ENCODE measurements at places on chromosomes 6 and 20.

GRCh38 chr6:7230327-7230691 is 82.7 kb downstream of the SSR1 start:
- DNase-seq = no peak

GRCh38 chr6:36958775-36959554 is 4.4 kb downstream of the PI16 start:
- no peak for DNase-seq

GRCh38 chr6:51949526-51949925 is 137.9 kb downstream of the PKHD1 start:
- no peak for DNase-seq

DNA sequence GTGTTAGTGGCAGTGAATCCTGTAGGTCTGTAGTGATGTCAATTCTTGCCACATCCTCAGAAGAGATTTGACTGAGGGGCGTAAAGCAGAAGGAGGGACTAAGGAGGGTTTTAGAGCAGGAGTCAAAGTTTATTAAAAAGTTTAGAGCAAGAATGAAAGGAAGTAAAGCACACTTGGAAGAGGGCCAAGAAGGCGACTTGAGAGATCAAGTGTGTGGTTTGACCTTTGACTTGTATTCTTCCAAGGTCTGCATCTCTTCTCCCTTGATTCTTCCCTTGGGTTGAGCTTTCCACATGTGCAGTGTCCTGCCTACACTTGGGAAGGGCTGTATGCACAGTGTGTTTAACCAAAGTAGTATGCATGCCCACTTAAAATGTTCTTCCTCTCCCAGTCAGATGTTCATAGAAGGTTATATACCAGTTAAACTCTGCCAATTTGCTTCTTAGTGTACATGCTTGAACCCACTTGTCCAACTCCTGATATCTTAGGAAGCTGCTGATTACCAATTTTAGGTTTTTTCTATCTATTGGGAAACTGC is 627.6 kb downstream of the MMUT start:
- DNase-seq = no peak

DNA sequence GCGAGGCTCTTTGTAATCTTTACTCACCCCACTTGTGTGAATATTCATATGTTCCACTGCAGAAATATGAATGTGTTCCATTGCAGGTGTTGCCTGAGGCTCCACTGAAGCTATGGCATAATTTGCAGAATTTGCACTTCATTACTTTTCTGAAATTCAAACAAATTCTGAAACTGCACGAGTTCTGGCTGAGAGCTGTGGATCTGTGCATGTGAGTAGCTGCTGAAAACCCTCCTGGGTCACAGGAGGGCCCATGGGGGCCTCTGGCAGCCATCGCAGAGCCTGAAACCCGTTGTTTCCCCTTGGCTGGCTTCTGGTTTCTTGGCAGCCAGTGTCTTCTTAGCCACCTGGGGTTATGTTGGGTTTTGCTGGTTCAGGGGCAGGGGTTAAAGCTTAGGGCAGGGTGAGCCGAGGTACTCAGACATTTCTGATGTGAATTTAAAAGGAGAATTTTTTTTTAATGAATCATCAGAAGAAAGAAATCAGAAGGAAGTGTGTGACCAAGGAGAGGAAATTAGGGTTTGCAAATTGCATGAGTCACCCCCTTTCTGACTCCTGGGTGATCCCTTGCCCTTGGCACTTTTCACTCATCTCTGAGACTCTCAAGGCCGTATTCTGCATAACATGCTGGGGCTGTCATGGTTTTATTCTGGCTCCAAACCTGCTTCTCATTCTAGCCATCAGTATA is 40.6 kb downstream of the TOX2 start:
- DNase-seq = no peak

DNA sequence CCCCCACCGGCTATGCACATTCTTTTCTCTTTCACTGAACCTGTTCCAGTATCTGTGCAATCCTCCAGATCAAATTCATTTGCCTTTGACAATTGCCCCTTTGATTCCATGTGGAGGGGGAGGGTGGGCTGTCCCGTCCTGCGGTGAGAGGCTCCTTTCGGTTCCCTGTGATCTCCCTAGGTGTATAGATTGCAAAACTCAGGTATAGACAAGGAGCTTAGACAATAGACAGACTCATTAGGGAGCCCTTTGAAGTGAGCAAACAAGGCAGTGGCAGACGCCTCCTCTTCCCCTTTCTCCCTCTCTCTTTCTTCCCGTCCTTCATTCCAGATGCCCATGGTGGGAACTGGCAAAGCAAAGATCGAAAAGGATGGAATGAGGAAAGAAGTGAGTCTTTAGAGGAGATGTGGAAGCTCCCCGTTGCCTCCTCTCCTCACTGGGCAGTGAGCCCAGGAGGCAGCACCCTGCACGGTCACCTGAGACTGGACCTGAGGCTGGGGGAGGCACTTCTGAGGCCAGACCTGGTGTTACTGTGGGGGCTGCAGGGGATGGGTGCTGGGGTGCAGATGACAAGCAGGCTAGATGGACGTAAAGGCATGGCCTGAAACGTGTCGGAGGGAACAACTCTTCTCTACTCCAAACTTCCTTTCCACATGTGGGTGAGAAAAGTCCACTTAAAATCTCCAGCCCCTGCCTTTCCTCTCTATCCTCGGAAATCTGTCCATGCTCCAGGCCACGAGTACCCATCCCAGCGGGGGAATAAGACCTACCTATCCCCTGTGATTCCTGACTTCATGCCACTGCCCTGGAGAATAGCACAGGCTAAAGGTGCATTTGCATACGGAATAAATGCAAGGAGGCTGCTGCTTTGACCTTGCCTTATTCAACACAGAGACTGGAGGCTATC is 256.6 kb upstream of the FOXQ1 start:
- DNase-seq = no peak

DNA sequence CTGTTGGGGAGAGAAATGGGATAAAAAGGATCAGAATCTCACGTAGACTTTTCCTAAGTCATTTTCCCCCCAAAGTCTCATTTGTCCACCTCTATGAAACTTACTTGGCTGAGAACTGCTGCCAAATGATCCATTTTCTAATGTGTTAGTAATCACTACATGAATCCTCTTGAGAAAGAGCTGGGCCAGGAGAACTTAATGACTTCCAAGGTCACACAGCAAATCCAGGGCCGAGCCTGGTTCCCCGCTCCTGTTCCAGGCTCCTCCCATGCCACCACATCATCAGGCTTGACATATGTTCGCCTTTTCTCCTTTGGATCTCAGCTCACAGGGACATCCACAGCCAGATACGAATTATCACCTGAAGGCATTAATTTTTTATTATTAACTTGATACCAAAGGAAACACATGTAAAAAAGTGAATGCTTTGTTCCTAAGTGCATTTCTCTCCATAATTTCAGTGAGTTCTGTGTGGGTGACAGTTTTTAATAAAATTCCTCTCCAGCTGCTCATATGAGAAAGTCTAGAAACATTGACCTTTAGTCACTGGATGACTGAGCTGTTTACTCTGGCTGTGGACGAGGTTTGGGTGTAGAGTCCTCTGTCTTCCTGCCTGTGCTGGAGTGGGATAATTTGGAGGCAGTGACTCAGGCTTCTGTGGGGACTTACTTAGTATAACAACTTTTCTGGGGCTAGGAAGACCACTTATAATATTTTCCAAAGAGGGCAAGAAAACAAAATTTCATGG is 276.3 kb downstream of the PAX1 start:
- DNase-seq = no peak

DNA sequence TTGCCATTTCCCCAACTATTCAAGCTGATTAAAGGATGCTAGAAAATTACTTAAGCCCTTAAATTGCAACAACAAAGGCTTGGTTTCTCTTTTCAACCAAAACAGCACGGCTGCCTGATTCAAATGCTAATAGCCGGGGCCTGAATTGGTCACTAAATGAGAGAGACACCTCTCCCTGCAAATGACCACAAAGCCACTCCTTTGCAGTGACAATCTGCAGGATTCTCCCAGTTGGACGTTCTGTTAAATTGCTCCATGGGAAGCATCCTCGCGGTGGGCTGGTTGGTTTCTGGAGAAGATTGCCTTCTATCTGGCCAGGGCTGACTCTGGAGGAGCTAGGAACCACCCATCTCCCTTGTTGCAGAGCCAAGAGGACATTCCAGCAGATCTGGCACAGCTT is 29.7 kb upstream of the TBXT start:
- DNase-seq = no peak

DNA sequence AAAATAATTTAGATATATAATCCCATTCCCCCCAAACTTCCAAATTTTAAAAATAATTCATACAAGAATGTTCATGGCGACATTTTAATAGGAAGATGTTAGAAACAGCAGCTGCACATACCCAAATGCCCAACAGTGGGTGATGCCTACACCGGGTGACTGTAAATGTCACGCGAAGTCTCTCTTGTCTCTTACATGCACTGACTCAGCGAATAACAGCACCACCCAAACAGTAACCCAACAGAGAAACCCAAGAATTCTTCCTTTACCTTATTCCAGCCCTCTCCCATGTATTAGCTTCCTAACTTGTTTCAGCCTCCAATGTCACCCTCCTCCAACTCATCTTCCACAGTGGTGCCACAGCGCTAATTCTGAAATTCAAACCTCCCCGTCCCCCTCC is 74.5 kb upstream of the E2F3 start:
- DNase-seq = no peak

DNA sequence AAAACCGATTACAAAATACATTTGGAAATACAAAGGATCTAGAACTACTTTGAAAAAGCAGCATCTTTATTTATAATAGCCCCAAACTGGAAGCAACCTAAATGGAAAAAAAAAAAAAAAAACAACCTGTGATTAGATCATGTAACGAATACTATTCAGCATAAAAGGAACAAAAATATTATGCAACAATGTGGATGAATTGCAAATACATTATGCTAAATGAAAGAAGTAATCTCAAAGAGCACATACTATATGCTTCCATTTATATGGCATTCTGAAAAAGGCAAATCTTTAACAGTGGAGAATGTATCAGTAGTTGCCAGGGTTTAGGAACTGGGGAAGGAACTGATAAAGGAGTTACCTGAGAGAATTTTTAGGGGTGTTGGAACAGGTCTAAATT is 28.9 kb downstream of the IRAK1BP1 start:
- no peak for DNase-seq

DNA sequence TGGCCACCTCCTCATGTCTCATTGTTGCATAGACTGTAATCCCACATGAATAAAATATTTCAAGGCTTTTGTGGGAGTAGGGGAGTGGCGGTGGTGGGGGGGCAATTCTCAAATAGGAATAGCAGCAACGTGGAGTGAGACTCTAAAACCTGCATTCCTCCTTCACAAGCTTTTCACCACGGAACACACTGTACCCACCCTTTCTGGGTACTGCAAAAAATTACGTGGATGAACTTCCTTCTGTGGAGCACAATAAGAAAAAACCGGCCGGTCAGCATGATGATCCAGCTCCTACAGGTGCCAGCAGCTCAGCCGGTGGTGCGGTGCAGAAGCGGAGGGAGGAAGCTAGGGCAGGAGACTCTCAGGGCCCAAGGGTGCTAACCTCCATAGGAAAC is 930 bp upstream of the RRAGD start:
- DNase-seq = no peak

- DNase-seq = no peak
These were observed 20.7 kb upstream of the BCAS1 start for GRCh38 chr20:54091120-54091480.

GRCh38 chr20:44527716-44528199 is 5.9 kb upstream of the SERINC3 start:
- DNase-seq = no peak

GRCh38 chr20:40160097-40160550 is 528.9 kb downstream of the MAFB start:
- no peak for DNase-seq

GRCh38 chr6:152458648-152459644 is 178.2 kb downstream of the SYNE1 start:
- no peak for DNase-seq

DNA sequence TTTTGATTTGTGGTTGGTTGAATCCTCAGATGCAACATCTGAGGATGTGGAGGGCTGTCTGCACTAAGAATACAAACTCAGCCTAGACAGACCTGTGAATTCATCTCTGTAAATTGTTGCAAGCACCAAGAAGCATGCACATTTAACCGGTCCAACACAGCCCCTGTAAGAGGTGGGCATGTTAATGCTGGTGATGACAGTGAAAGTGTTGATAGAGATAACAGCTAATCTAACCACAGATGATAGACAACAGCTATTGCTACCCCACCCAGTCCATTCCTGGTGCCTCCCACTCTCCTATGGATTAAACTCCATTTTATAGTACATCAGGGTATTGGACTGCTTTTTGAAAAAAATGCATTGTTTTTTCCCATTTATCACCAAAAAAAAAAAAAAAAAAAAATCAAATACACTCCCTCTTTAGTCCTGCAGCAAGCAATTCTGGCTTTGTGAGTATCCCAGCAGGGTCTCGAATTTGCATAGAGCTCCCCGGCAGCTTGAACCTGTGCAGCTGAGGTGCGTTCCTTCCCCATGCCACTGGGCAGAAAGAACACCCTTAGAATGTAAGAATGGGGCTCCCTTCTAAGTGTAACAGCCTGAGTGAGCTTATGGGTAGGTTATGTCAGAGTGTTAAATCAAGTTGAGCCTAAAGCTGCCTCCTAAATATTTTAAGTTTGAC is 270.9 kb upstream of the JARID2 start:
- no peak for DNase-seq

GRCh38 chr6:29968905-29969304 is 26.6 kb downstream of the HLA-A start:
- DNase-seq = no peak

DNA sequence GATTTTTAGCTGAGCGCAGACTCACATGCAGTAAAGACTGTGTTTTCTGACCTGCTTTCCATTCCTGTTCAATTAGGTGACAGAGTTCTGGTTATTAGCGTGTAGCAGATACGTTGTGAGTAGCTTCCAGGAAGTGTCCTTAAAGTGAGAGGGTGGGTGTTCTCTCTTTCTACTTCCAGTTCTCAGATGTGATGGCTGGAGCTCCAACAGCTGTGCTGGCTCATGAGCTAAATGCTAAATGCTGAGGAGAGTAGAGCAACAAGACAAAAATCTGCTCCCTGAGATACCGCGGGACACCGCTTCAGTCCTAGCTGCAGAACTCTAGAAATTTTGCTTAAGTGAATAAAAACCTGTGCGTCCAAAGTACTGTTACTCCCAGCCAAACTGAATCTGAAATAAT is 38.2 kb upstream of the FYN start:
- DNase-seq = no peak

GRCh38 chr6:56579155-56579851 is 63.4 kb downstream of the DST start:
- DNase-seq = no peak

DNA sequence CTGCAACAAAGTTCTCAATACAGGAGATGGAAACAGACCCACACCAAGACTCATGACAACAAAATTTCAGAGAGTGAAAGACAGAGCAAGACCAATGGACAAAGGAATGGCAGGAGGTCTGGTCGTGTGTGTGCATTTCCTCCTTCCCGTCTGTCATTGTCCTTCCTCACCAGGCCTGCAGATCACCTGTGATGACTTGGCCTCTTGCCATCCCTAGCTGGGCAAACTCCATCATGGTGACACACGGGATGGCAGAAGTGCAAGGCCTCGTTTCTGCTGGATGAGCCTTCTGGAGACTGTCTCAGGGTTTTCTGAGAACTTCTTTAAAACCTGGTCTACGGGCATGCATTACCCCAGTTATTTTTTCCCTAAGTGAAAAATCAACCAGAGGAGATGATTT is 49.2 kb downstream of the RPP21 start:
- DNase-seq = no peak

- no peak for DNase-seq
These were observed 2.5 kb downstream of the GMNN start for GRCh38 chr6:24777227-24777626.

GRCh38 chr6:121033091-121033490 is 301.2 kb downstream of the TBC1D32 start:
- DNase-seq = no peak

All from stimulated activated CD8-positive, alpha-beta memory T cell treated with anti-CD3 and anti-CD28 coated beads, Interleukin-4, amount 100 ng/mL, for 1 hour (primary cell).